ENCODE measurements at places on chromosomes 3 and 15.
A peak's percentile ranks its signal among the peaks of the same experiment; 100 is the strongest.

DNA sequence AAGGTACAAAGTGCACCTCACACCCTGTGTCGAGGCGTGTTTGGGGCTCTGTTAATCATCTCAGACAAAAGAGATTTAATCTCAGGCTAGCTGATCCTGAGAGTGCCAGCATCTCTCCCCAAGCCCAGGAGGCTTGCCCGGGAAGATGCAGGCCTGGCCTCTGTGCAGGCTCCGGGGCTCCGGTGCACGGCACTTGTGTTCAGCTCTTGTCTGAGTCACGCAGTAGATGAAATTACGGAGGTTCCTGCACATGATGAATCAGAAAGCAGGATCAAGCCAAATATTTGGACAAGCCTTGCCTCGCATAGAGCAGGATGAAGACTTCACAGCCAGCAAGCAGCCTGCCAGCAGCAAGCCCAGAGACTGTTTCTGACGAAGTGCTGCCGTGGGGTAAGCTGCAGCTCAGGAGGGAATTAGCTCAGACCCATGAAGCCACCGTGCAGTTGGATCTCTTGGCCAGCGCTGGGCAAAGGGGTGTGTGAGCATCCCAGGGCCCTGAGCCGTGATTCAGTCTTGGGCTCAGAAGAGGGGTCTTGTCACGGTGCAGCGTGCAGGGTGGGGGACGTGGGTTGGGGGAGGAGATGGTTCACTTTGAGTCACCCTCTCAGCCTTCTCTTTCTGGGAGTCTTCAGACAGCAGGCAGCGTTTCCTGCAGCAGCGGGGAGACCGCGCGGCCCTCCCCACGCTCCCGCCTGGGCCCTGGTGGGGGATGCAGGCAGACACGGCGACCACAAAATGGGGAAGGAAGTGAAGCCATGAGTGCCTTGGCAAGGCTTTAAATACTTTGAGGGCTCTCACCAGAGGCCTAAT, 89.2 kb upstream of the MEF2A start:
- DNase-seq: no peak

GRCh38 chr15:73951601-73952000, 25.3 kb downstream of the LOXL1 start:
- DNase-seq: no peak

- peak; percentile 61 for DNase-seq
These were observed 62.7 kb upstream of the KLF13 start for GRCh38 chr15:31263751-31264558.

- DNase-seq: no peak
These were observed 611 bp upstream of the FANCI start for GRCh38 chr15:89243046-89243690.

GRCh38 chr15:93233710-93234109, 144.7 kb upstream of the RGMA start:
- no peak for DNase-seq

GRCh38 chr15:45794304-45794703, 159.5 kb downstream of the SQOR start:
- DNase-seq: no peak

- no peak for DNase-seq
These were observed 33.9 kb downstream of the FEM1B start for GRCh38 chr15:68311464-68311835.

DNA sequence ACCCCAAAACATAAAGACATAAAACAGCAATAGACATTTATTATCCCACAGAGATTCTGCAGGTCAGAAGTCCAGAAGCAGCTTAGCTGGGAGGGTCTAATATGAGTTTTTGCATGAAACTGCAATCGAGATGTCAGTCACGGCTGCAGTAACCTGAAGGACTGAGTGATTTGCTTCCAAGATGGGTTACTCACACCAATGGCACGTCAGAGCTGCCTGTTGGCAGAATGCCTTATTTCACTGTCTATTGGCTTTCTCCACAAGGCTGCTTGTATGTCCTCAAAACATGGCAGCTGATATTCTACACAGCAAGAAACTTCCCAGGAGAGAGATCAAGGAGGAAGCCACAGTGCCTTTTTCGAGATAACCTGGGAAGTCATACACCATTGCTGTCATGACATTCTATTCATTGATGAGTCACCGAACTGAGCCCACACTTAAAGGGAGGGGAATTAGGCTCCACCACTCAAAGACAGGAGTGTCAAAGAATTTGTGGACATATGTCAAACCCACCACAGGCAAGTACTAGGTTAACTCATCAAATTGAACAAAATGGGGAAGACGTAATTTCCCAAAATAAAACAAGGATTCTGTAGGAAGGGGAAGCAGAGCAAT, 122.2 kb downstream of the SYNPR start:
- no peak for DNase-seq

DNA sequence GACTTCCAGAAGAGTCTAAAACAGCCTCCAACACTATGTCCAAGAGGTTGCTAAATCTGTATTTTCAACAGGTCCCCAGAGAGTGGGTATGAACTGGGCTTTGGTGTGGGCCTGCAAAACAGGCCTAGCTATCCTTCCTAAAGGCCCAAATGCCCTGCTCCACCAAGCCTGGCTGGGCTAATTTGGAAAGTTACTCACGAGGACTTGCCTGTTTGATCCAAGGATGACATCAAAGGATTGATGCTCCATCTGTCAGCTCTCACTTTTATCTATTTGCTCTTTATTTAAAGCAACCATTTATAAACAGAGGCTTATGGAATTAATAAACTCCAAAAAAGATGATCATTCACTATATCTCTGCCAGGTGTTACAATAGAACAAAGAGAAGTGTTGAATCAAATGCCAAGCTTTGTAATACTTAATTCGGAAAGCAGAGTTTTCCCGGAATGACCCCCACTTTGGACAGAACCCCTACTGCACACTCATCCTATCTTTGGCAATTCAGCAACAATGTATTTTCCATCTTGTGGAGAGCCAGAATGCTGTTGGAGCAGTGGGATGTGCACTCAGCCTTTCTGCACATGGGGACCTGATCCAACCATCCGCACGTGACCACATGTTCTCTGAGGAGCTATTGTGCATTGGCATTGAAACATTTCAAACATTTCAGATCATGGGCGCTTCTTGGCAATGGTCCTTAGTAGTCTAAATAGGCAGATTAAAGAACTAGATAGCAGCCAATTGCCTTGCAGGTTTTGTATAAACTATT, 163.3 kb upstream of the THBS1 start:
- DNase-seq: no peak

GRCh38 chr3:193980326-193980725, 155.6 kb upstream of the HES1 start:
- no peak for DNase-seq
